IPS DF 6.9 (cell line): ENCODE measurements at places on chromosomes 3 and 15.

GRCh38 chr15:68654786-68655560 is 76.2 kb downstream of the CORO2B start:
- no peak overlapping the region for H3K4me3 ChIP-seq
- no peaks in the 10 kb centered on the region for H3K27me3 ChIP-seq
- H3K4me1 ChIP-seq, result no peaks in the 10 kb centered on the region

DNA sequence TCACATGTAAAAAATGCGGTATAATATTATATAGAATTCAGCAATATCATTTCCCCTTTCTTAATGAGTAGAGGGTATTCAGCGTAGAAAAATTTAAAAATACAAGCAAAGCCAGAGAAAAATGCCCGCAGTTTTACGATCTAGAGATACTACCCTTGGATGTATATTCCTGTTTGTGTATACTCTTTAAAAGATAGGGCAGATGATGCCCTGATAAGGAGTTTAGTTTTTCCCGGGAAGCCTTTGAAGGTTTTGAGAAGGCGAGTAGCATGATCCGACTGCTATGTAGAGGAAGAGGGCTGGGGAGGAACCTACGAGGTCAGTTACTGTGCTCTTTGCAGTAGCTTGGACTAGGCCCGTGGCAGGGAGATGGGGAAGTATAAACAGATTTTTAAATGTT is 1.2 kb downstream of the YEATS2 start:
- no peak overlapping the region for H3K27ac ChIP-seq
- H3K4me3 ChIP-seq, result peak overlapping the region; percentile 96; the same call in 1 of the 2 replicates
- no peaks in the 10 kb centered on the region for H3K27me3 ChIP-seq
- DNase-seq, result no peak

DNA sequence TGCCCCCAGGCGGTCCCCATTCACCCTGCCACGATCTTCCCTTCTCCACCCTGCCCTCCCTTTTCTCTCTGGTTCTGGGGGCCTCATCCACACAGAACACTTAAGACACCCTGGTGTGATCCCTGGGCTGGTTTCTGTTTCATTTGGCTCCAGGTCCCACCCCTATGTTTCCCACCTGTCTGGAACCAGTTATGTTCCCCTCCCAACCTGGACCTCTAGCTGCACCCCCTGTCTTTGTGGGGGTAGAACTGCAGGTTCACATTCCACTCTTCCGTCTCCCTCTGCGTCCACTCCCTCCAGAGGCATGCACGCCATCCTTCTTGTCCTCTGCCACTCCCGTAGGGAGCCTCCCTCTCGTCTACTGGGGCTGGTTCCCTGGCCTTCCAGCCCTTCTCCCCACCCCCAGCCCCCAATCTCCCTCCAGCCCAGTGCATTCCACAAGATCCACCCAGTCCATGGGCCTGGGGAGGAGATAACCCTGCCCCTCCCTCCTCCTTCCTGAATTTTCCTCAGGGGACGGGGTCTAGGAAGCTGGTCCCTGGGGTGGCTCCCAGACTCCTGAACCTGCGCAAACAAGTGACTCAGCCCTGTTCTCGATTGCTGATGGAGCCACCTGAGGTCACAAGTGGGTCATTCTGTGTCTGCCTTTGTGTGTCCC is 73.8 kb downstream of the ABTB1 start:
- H3K36me3 ChIP-seq, result no peaks in the 10 kb centered on the region
- no peaks in the 10 kb centered on the region for H3K4me1 ChIP-seq
- H3K4me3 ChIP-seq, result no peak overlapping the region
- H3K27me3 ChIP-seq, result no peaks in the 10 kb centered on the region
- no peak for DNase-seq

DNA sequence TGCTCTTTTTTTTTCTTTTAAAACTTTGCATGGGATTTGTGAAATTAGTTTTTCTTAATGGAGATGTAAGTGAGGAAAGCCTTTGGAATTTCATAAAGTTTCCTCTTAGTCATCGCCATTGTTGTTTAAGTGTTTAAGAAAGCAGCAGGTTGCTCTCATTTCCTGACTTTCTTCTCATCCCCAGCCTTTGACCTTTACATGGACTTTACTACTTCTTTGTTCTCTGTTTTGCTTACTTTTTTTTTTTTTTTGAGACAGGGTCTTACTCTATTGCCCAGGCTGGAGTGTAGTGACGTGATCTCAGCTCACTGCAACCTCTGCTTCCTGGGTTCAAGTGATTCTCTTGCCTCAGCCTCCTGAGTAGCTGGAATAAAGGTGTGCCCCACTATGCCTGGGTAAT is 38.6 kb downstream of the FBXL2 start:
- H3K36me3 ChIP-seq, result no peaks in the 10 kb centered on the region
- no peak overlapping the region for H3K27ac ChIP-seq
- no peaks in the 10 kb centered on the region for H3K27me3 ChIP-seq
- no peaks in the 10 kb centered on the region for H3K4me1 ChIP-seq
- no peak overlapping the region for H3K4me3 ChIP-seq

- H3K4me3 ChIP-seq, result no peak overlapping the region
- no peak for DNase-seq
- no peaks in the 10 kb centered on the region for H3K36me3 ChIP-seq
- no peaks in the 10 kb centered on the region for H3K27me3 ChIP-seq
These were observed 8.3 kb upstream of the CAMP start for GRCh38 chr3:48215019-48215418.

DNA sequence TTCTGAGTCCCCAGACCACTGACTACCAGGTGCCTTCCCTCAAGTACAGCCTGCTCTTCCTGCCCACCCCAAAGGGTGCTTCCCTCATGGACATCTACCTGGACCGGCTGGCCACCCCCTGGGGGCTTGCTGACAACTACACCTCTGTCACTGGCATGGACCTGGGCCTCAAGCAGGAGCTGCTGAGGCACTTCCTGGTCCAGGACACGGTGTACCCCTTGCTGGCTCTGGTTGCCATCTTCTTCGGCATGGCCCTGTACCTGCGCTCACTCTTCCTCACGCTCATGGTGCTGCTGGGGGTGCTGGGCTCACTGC is 9.3 kb downstream of the DISP2 start:
- DNase-seq, result no peak
- H3K4me3 ChIP-seq, result no peak overlapping the region
- H3K27me3 ChIP-seq, result no peaks in the 10 kb centered on the region; the same call in 1 of the 2 replicates
- H3K4me1 ChIP-seq, result peaks cover 1% of the 10 kb centered on the region; the same call in 1 of the 2 replicates

DNA sequence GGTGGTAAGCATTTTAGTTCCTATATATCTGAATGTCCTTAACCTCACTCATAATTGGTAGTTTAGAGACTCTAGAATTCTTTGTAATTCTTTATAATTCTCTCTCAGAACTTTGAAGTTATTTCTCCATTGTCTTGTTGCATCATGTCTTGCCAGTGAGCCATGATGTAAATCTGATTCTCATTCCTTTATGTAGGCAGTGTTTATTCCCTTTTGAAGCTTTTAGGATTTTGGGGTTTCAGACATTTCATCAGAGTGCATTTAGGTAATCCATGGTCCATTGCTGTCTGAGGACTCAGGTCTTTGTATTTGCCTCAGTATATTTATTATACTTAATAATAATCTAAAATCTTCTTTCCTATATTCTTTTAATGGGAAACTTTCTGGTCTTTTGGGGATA is 20.6 kb downstream of the CMC1 start:
- no peaks in the 10 kb centered on the region for H3K4me1 ChIP-seq
- no peaks in the 10 kb centered on the region for H3K27me3 ChIP-seq
- no peak overlapping the region for H3K27ac ChIP-seq
- H3K4me3 ChIP-seq, result no peak overlapping the region

GRCh38 chr3:111668888-111669488 is 73.8 kb upstream of the ZBED2 start:
- no peak for DNase-seq
- no peak overlapping the region for H3K4me3 ChIP-seq
- no peaks in the 10 kb centered on the region for H3K4me1 ChIP-seq
- H3K27me3 ChIP-seq, result peaks cover 6% of the 10 kb centered on the region; the same call in 1 of the 2 replicates
- H3K27ac ChIP-seq, result no peak overlapping the region

DNA sequence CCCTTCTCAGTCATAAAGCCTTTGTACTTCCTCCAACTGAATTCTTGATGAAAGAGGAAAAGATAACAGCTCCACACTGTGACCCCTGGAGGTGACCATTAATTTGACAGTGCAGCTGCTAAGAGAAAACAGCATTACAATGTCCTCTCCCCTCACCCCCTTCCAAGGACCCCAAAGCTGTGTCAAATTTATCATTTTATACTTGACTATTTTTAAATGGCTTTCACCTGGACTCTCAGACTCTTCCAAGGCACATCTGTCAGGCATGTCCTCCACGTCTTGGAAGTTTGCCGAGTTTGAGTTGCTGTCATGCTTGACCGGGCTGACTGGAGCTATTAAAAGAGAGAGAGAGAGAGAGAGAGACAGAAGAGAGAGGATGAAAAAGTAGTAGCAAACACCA is 236.5 kb downstream of the WDR72 start:
- no peaks in the 10 kb centered on the region for H3K27me3 ChIP-seq
- no peaks in the 10 kb centered on the region for H3K36me3 ChIP-seq
- H3K27ac ChIP-seq, result no peak overlapping the region

GRCh38 chr15:42919799-42920518 is 619 bp downstream of the TTBK2 start:
- H3K4me3 ChIP-seq, result peak overlapping the region; percentile 63
- H3K27ac ChIP-seq, result no peak overlapping the region
- H3K36me3 ChIP-seq, result no peaks in the 10 kb centered on the region
- no peak for DNase-seq
- H3K27me3 ChIP-seq, result no peaks in the 10 kb centered on the region
- H3K4me1 ChIP-seq, result no peaks in the 10 kb centered on the region

DNA sequence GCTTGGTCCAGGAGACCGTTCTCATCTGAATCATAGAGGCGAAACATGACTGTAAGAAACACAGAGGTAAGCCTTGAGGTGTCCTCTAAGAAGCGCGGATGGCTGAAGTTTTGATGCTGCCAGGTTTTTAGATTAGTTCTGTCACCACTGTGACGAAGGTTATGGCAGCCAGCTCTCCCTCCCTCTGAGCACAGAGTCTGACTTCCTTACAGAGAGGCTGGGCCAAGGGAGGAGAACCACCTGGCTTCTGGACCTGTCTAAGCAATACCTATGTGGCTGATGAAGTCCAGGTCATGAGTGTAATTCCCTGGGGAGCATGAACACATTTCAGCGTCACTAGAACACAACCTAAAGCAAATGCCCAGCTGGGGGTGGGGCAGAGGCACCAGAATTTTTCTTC is 77.4 kb downstream of the DGKG start:
- H3K4me3 ChIP-seq, result no peak overlapping the region
- H3K36me3 ChIP-seq, result no peaks in the 10 kb centered on the region
- no peaks in the 10 kb centered on the region for H3K27me3 ChIP-seq
- no peak overlapping the region for H3K27ac ChIP-seq

DNA sequence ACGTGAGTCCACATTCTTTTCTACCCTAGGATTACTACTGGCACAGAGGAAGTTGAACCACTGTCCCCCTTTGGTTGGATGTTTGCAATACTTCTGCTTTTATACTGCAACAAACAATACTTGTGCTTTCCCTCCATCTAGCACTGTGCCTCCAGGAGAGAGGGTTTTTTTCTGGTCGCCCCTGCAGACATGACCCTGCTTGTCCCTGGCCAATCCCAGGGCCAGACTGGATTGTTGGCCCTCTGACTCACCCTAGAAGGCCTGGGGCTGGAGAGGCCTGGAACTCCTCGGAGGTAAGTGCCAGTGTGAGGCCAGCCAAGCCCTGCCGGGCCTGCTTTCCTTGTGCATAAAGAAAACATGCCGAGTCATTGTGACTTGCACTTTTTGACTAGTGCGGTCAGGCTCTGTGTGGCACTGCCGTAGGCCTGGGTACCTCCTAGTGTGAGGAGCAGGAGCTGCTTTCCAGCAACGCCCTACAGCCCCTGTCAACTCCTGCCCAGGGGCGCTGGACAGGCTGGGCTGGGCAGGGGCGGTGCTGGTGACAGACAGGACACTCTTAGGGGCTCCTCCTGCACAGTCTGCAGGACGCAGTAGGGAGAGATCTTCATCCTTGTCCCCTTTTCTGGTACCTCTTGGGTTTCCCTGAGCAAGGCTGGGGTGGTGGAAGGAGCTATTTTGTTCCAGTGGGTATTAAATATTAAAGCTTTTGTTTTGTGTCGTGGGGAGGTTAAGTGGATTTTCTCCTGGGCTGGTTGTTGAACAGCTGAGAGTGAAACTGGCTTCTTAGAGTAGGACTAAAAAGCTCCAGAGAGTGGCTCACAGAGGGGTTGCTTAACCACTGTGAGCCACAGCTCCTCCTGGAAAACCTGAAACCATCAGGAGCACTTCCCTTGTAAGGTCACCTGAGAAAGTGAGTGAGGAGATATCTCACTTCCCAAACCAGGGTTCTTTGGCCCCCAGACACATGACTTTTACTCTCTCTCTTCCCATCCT is 14.4 kb upstream of the TKT start:
- H3K27me3 ChIP-seq, result no peaks in the 10 kb centered on the region
- H3K36me3 ChIP-seq, result no peaks in the 10 kb centered on the region
- DNase-seq, result peak; percentile 90
- H3K4me1 ChIP-seq, result peaks cover 5% of the 10 kb centered on the region; the same call in 1 of the 2 replicates
- H3K4me3 ChIP-seq, result no peak overlapping the region

- H3K4me1 ChIP-seq, result no peaks in the 10 kb centered on the region
- H3K36me3 ChIP-seq, result no peaks in the 10 kb centered on the region
- H3K27me3 ChIP-seq, result no peaks in the 10 kb centered on the region
- no peak overlapping the region for H3K4me3 ChIP-seq
- DNase-seq, result no peak
- H3K27ac ChIP-seq, result no peak overlapping the region
These were observed 9.3 kb downstream of the GLDN start for GRCh38 chr15:51350723-51351122.

- H3K4me3 ChIP-seq, result no peak overlapping the region
- no peak overlapping the region for H3K27ac ChIP-seq
- no peaks in the 10 kb centered on the region for H3K27me3 ChIP-seq
- no peak for DNase-seq
These were observed 2.6 kb downstream of the LIPC start for GRCh38 chr15:58434334-58434875.

DNA sequence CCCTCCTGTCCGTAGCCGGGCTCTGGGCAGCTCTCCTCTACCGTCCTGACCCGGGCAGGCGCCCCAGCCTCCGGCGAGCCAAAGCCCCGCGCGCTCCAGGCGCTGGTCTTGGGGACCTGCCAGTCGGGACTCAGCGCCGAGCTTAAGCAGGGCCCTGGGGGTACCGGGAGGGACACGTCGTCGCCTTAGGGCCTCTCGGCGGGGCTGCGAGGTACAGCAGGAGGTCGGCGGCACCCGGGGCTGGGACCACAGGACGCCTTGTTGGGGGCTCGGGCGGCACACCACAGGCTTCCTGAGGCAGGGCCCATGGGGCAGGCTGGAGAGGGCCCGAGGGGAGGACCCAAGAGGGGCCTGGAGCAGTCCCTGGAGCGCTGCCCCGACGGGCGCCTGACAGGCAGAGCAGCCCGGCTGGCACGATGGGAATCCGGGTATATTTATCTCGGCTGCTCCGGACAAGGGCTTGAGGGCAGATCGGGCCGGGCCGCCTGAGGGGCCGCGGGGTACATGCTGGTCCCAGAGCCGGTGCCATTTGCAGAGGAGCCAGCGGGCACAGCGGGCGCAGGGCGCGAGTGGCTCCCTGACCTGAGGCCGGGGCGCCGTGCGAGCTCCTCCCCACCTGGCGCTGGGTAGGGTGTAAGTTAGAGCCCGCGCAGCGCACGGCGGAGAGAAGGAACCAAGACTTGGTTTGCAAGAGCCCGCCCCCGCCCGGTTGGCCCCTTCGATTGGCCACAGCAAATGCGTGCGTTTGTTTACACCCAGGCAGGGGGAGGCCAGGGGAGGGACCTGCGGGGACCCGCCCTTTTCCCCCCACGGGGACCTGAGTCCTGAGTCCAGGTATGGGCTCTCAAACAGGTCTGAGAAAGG is 574 bp downstream of the SLC38A3 start:
- peaks cover 3% of the 10 kb centered on the region; the same call in 1 of the 2 replicates for H3K27me3 ChIP-seq
- no peaks in the 10 kb centered on the region for H3K36me3 ChIP-seq
- no peak for DNase-seq
- peaks cover 4% of the 10 kb centered on the region for H3K4me1 ChIP-seq
- H3K4me3 ChIP-seq, result peak overlapping the region; percentile 28; the same call in 1 of the 2 replicates
- H3K27ac ChIP-seq, result no peak overlapping the region

GRCh38 chr3:191360620-191361019 is 30.3 kb upstream of the UTS2B start:
- no peak overlapping the region for H3K4me3 ChIP-seq
- DNase-seq, result no peak
- H3K27me3 ChIP-seq, result no peaks in the 10 kb centered on the region
